Kidney (tissue), 22 donors: ENCODE measurements at places on chromosomes 6 and 20. TPM values are rescaled to one million over a fixed set of nuclear protein-coding genes. Genes with fewer than 3 reads are reported as not detected.
A peak's percentile ranks its signal among the peaks of the same experiment; 100 is the strongest.

GRCh38 chr20:10953437-10953836 is 279.6 kb upstream of the JAG1 start:
- DNase-seq: no peak
- H3K27me3 ChIP-seq: no peaks in the 10 kb centered on the region
- H3K36me3 ChIP-seq: no peaks in the 10 kb centered on the region
- H3K4me1 ChIP-seq: no peaks in the 10 kb centered on the region
- no peak overlapping the region for H3K4me3 ChIP-seq
- H3K27ac ChIP-seq: no peak overlapping the region

GRCh38 chr6:10033223-10033829 is 381.5 kb downstream of the TFAP2A start:
- DNase-seq: peak; percentile 42
- H3K4me1 ChIP-seq: no peaks in the 10 kb centered on the region
- no peak overlapping the region for H3K27ac ChIP-seq
- H3K36me3 ChIP-seq: no peaks in the 10 kb centered on the region
- no peaks in the 10 kb centered on the region for H3K27me3 ChIP-seq

Gene CYB5R4
- total RNA-seq: 18.7 TPM

DNA sequence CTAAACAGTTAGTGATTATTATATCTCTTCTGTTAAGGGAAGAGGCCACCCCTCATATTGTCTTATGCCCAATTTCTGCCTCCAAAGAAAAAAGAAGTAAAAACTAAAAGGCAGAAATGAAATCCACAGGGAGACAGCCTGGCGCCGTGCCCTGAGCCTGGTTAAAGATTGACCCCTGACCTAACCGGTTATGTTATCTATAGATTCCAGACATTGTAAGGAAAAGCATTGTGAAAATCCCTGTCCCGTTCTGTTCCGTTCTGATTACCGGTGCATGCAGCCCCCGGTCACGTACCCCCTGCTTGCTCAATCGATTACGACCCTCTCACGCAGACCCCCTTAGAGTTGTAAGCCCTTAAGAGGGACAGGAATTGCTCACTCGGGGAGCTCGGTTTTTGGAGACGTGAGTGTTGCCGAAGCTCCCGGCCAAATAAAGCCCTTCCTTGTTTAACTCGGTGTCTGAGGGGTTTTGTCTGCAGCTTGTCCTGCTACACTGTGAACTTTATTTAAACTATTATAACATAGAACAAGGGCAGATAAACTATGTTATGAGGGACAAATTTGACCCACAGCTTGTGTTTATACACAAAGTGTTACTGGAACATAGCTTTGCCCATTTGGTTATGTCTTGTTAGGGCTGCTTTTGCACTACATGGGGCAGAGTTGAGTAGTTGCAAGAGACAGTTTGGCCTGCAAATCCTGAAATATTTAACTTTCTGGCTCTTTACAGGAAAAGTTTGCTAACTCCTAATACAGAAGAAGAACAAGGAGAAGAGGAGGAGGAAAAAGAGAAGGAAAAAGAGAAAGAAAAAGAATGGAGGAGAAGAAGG is 49.6 kb downstream of the CD24 start:
- no peaks in the 10 kb centered on the region for H3K4me1 ChIP-seq
- peak overlapping the region; percentile 2 for H3K27ac ChIP-seq
- H3K4me3 ChIP-seq: no peak overlapping the region
- no peaks in the 10 kb centered on the region for H3K27me3 ChIP-seq

- DNase-seq: peak; percentile 33
- H3K4me3 ChIP-seq: peak overlapping the region; percentile 0
- H3K4me1 ChIP-seq: no peaks in the 10 kb centered on the region
Observed at GRCh38 chr20:62063981-62064769, 1.5 kb downstream of the TAF4 start.

Gene B3GALT4
- 20.2 TPM for total RNA-seq

DNA sequence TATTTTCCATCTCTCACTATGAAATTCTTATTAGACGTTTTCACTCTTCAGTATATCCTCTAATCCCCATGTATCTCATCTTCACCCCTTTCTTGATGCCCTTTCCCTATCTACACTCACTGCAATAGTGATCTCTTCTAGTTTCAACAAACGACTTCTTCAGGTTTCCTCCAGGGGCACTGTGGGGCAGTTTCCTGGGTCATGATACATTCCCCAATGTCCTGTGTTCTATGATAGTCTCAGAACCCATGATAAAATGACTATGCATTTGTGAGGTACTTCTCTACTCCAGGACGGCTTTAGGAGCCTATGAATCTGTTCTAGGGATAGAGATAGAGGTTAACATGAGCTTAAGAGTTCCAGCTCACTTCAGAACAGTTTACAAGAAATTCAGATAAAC is 183.3 kb downstream of the FOXC1 start:
- no peaks in the 10 kb centered on the region for H3K36me3 ChIP-seq
- no peaks in the 10 kb centered on the region for H3K27me3 ChIP-seq
- DNase-seq: no peak
- H3K4me1 ChIP-seq: no peaks in the 10 kb centered on the region
